ENCODE measurements at places on chromosomes 5 and 9.

DNA sequence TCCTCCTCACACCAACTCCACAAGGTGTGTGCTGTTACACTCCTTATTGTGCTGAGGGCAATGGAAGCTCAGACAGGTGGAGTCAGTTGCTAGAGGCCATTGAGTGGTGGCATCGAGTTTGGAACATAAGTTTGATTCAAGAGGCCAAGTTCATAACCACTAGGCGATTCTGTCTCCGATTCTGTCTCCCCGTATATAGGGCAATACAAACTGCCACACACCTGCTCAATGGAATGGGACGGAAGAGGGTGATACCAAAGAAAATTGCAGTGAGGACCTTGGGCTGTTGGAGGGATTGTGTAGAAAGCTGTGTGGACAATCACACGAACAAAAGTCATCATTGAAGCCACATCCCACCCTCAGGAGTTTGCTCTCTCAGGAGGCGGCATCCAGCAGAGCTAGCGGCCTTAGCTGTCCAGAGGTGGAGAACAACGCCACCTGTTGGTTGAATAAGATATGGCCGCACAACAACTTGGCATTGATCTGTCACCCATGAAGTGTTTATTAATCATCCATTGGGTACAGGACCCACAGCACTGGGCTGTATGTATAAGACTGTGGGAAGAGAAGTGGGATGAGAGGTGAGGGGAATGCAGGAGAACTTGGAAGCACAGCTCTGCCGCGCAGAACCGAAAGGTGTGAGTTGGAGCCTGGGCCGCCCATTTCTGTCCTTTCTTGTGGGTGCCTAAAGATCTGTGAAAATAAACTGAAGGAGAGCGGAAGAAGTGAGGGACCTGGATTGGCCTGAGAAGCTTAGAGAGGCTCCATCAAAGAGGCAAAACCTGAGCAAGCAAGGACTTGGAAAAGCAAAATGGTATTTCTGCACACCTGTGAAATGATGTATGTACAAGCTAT lies 16.1 kb upstream of the NEUROG1 start:
- DNase-seq: peak; percentile 15

GRCh38 chr9:121830441-121831140 lies 179.2 kb downstream of the DAB2IP start:
- no peak for DNase-seq

- no peak for DNase-seq
These were observed 60.5 kb downstream of the GABRG2 start for GRCh38 chr5:162128117-162128516.

- DNase-seq: no peak
These were observed 5.0 kb upstream of the SET start for GRCh38 chr9:128684065-128684324.

DNA sequence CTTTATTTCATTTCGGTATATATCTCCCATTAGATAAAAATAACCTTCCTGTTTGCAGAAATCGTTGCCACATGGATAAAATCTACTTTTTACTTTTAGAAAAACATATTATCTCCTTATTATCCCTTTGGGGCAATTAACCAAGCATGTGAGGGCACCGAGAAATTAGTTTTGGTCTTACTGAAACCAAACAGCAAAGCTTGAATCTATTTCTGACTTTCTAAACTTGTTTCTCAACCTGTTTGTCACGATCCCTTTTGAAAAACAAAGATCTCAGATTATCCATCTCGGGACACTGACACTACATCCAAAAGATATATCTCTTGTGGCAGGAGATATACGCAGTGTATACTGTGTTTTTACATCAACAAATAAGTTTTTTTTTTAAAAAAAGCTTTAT lies 2.3 kb downstream of the TUT7 start:
- no peak for DNase-seq

- DNase-seq: peak; percentile 32
These were observed 1.7 kb downstream of the SMIM3 start for GRCh38 chr5:150780187-150780692.

GRCh38 chr5:98060148-98060547 lies 713.3 kb upstream of the RGMB start:
- DNase-seq: no peak

DNA sequence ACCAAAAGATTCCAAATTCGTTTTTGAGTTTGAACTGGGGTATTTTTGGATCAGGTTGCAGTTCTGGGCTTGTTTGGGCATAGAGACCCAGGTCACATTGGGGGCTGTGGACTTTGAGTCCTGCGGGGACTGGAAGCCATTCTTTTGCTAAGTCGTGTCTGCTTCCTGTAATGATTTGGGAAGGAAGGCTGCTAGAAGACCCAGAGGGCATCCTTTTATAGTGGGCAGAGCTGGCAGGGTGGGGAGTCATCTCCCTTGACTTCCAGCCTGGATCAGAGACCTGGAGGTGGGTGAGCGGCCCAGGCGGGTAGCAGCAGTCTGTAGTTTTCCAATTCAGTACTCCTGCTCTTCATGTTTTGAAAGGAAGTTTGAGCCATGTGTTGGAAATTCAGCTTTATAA lies 11.3 kb downstream of the ZNF618 start:
- DNase-seq: no peak

DNA sequence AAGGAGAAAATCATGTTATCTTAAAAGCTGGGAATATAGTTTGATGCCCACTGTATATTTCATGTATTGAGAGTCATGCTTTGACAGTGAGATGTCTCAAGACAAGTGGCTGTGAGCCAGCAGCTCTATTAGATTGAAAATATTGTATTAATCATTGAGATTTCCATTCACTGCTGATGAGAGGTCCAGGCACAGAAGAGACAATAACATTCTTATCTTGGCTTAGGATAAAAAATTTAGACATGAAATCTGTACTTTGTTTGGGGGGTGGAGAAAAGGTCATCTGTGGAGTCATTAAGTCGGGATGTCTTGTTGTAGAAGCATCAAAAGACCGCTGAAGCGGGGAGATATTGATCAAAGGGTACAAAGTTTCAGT lies 97.9 kb upstream of the EQTN start:
- no peak for DNase-seq

GRCh38 chr5:17743580-17744435 lies 109.5 kb downstream of the TAF11L14 start:
- no peak for DNase-seq

DNA sequence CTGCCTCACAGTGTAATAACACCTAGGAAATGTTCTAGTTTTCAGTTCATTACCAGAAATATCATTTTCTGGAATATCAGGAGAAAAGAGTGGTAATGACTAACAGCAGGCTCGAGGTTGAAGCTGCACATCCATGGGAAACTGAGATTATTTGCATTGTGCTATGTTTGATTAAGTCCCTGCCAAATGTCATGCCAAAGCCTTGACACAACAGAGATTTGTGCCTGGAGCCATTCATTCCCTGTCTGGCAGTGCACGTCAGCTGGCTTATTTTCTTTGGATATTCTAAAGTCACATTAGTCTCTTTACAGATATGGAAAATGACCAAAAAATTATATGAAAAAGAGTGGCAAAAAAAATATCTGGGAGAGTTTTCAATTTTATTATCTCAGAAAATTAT lies 848.0 kb downstream of the PTPRD start:
- DNase-seq: no peak

DNA sequence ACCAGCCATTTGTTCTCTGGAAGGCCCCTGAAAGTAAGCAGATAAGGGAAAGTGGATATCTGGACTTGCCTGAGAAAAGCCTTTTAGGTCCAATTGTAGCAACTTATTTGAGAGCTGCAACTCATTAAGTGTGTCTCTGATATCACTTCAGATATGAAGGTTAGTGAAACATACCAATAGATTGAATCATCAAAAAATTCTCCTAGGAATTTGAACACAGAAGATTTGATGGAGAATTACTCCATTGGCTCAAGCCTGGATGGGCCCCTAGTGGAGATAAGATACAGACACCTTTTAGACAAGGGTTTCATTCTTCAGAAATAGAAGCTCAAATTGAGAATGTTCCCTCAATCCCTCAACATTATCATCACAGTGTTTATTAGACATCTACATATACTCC lies 356.7 kb downstream of the NDUFS4 start:
- DNase-seq: no peak

- DNase-seq: no peak
These were observed 144.2 kb upstream of the RAI14 start for GRCh38 chr5:34511915-34512314.

DNA sequence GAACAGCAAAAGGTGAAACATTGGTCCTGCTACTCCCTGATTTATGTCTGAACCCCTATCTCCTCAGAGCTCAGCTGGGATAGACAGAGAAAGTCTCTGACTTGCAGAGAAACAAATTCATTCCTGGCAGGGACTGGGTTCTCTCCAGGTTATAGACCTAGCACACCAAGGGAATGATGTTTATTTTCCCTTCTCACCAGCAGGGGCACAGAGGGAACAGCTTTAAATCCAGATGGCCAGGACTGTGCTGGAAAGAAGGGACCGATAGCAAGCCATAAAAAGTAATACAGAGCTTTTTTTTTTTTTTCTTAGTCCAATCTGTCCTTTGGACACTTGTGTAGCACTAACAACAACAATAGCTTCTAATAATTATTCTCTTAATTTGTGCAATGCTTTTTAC lies 141.1 kb upstream of the C9orf72 start:
- no peak for DNase-seq

GRCh38 chr5:144328494-144328893 lies 157.8 kb downstream of the KCTD16 start:
- DNase-seq: no peak

GRCh38 chr5:71828291-71829040 lies 109.4 kb downstream of the CARTPT start:
- no peak for DNase-seq

DNA sequence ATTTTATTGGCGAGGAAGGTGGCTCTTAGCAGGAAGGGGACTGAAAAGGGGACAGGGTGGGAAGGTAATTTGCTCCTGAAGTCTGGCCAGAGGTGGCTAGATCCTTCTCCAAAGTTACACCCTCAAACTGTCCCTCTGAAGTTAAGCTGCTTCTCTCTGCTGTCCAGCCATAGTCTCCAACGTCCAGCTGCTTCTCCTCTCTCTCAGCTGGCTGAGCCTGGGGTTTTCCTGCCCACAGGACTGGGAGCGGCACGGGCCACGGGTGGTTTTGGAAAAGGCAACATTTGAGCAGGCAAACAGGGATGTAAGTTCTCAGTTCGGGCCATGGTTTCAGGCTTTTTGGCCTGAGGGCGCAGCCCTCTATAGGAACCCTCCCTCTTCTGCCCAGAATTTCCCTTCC lies 128.3 kb downstream of the YIPF5 start:
- no peak for DNase-seq

GRCh38 chr9:116842658-116843057 lies 155.6 kb downstream of the TRIM32 start:
- DNase-seq: no peak

GRCh38 chr5:83871533-83872395 lies 151.1 kb upstream of the HAPLN1 start:
- DNase-seq: no peak

GRCh38 chr5:148443998-148444397 lies 60.2 kb downstream of the FBXO38 start:
- no peak for DNase-seq

GRCh38 chr5:103801681-103802080 lies 239.1 kb upstream of the NUDT12 start:
- DNase-seq: no peak

DNA sequence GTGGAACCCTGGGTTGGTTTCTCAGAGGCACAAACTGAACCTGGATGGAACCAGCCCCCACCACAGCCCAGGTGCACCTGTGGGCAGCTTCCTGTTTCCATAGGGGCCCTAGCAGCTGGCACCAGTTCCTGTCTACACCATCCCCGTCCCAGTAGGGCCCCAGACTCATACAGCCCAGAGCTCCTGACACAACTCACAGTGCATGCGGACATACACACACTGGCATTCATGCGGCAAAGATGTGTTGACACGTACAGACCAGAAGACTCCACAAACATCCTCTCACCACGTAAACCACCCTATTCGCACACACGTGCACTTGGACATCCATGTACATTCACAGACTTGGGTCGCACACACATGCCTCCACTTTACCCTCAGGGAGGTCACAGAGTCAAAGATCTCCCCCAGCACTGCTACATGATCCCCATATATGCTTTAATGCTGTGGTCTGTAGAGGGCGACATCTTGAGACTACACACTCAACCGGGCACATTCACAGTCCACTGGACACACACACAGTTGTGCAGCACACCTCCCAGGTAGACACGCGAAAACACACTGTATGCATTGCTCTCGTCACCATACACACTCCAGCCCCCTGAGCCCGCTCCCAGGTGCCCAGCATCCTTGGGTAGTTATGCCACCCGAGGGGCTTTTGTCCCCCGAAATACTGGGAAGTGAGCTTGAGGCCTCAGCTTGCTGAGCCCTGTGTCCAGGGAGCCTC lies 22.4 kb downstream of the CXXC5 start:
- DNase-seq: peak; percentile 24

GRCh38 chr5:57491369-57491965 lies 8.9 kb upstream of the ACTBL2 start:
- DNase-seq: no peak

- no peak for DNase-seq
These were observed 123.8 kb upstream of the VLDLR start for GRCh38 chr9:2497666-2498400.

DNA sequence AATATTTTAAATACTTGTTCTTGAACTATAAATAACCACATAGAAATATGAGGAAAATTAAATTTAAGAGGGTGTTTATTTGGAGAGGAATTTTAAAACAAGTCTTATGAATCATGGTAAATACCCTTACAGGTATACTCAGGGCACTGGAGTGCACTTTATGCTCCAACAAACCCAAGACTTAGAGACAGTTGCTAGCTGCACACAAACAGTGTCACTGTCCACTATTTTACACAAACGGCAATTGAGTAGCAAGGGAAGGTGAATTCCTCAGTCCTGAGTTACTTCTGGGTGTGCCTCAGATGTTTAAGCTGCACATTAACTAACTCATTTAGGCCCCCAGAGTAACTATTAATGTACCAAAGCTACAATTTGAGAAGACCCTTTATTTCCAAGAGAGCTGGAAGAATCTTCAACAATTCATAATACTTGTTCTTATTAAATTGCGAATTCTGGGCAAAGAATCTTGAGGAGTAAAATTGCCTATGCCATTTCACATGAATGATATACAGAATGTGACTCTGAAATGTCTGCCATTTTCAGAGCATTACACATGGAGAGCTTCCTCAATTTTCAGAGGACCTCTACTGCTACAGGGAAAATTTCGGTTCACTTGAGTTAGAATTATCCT lies 371.2 kb downstream of the PDE4D start:
- DNase-seq: no peak

DNA sequence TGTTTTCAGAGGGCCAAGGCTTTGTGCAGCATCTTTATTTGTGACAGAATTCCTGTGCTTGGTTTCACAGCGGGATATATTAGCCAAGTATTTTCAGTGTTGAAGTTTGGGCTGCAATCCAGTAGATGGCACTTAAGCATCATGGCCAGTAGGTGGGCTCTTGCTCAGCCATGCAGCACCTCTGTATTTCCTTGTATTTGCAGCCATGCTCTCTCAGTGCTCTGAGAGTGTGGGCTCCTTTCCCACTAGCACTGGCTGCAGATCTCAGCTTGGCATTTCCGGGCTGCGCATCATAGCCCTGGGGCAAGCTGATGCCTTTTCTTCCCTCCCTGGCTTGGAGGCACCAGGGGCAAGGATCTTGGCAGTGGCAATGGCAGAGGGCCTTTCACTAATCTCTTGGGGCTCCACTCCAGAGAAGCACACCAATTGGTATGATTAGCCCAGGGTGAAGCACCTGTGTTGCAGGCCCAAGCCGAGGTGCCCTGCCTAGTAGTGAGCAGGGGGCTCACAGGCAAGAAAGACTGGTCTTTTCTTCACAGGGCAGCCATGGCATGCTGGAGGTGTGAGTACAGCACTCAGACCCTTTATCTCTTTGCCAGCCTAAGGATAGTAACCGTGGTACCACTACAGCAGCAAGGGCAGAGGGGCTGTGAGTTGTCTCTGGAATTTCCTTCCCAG lies 48.3 kb downstream of the SLCO6A1 start:
- DNase-seq: no peak

Measured in activated CD8-positive, alpha-beta memory T cell treated with anti-CD3 and anti-CD28 coated beads for 48 hours (primary cell).